ENCODE measurements at places on chromosomes 6 and 20.
A peak's percentile ranks its signal among the peaks of the same experiment; 100 is the strongest.

DNA sequence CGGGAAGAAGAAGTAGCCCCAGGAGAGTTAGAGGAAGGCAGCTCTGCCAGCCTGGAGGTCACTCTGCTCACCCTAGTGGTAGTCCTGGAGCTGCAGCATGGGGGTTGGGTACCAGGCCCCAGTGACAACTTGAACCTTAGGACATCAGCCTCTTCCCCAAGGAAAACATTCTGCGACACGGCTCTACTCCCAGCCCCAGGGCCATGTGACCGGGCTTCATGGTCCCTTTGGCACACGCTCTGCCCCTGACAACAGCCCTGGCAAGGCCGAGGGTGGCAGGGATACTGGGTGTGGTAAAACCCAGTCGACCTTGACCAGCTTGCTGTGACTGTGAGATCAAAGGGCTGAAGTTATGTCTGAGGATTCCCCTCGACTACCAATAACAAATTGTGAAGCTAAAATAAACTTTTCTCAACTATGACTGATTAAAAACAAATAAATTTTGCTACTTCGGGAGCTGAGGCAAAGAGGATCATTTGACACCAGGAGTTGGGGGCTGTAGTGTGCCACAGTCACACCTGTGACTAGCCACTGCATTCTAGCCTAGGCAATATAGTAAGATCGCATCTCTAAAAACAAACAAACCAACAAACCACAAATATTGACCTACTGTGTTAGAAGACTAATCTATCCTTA, 24.4 kb upstream of the ARID1B start:
- no peak for DNase-seq

- DNase-seq = no peak
Measured at GRCh38 chr20:48831718-48832404, 4.1 kb upstream of the PREX1 start.

- no peak for DNase-seq
Measured at GRCh38 chr6:35613762-35614161, 75.0 kb downstream of the FKBP5 start.

DNA sequence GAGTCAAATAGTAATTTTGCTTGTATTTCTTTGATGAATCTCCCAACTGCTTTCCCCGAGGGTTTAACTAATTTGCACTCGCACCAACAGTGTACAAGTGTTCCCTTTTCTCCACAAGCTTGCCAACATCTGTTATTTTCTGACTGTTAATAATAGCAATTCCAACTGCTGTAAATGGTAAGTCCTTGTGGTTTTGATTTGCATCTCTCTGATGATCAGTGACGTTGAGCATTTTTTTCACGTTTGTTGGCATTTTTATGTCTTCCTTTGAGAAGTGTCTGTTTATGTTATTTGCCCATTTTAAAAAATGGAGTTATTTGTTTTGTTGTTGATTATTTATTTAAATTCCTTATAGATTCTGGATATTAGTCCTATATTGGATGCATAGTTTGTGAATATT, 399.8 kb upstream of the MAN1A1 start:
- DNase-seq = no peak

GRCh38 chr20:5786930-5787795, 37.0 kb downstream of the SHLD1 start:
- no peak for DNase-seq

DNA sequence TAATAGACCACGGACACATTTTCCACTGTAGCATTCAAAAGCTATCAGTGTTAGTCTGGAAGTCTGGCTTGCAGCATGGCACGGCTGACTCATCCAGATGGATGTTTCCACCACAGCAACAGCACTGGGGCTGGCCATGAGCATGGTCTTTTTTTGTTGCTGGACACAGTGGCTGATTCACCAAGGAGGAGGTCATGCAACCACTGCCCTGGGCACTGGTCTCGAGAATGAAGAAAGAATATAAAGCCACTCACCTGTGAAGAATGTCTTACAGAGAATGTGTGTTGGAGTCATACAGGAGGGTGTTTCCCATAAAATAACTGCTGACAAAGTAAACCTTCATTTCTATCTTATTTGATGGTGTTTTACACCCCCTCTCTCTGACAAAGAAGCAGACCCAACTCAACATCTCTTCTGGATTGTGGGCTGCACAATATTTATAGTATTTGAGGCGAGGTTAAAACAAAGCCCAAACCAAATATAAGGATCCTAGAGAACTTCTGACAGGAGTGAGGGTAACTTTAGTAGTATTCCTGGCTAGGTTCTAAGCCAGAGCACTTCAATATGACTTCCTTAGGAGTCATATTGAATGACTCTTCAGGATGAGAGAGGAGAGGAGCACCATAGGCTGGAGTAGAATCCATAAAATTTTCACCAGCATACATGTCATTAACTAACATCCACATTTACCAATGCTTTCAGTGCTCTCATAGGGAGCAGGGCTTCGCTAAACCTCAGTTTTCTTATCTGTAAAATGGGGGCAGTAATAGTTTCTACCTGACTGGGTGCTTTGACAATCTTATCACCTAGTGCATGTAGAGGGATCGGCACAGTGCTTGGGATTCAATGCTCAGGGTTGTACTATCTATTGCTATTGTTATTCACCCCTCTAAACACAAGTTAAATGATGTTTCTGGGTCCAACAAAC, 121.4 kb downstream of the KIF13A start:
- no peak for DNase-seq

- peak; percentile 2 for DNase-seq
Measured at GRCh38 chr6:53956068-53956711, 155.1 kb upstream of the MLIP start.

GRCh38 chr20:49657118-49657901, 56.4 kb downstream of the B4GALT5 start:
- DNase-seq = no peak

DNA sequence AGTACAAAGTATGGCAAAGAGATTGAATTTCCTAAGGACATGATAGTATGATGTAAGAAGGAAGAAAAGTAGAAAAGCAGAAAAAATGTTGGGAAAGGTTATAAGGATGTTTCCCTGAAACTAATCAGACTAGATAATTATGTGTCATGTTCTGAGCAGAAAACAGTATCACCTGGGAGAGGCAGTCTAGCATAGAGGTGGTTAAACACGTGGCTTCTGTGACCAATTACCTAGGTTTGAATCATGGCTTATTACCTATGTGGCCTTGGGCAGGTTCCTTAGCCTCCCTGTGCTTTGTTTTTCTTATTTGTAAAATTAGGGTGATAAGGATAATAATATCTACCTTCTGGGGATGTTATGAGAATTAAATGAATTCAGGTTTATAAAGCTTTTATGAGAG, 38.0 kb downstream of the SCGN start:
- DNase-seq = no peak

GRCh38 chr6:144519426-144519825, 234.3 kb downstream of the UTRN start:
- DNase-seq = no peak

DNA sequence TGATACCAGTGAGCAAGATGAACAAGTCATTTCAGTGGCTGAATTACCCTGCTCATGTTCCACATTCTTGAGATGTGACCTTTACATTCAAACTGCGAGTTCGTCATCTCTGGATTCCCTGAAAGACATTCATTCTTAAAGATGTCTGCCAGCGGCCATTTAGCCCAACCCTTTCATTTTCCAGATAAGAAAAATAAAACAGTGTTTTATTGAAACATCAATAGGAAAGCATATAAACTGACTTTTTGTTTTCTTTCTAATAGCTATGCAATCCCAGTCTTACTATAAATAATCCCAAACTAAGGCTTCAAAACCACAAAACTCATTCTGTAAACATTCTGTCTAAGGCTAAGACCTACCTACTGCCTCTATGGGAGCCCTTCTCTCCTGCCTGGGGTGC, 134.0 kb downstream of the SAMD5 start:
- no peak for DNase-seq

DNA sequence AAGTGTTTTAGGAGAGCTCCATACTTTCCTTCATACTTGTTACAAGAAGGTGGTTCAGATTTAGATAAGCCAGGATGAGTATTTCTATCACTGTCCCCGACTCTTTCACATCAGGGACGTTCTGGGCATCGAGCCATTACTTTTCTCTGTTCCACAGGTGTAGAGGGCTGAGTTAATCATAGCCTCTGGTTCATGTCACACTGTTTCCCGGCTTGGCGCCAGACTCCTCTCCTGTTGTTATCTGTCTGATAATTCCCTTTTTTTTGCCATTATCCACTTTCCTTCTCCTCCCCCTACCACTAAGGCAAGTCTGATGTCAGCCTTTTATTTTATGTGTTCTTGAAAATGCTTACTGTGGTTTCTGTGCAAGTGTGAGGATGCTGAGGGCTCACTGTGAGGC, 593.4 kb downstream of the UTRN start:
- DNase-seq = no peak

DNA sequence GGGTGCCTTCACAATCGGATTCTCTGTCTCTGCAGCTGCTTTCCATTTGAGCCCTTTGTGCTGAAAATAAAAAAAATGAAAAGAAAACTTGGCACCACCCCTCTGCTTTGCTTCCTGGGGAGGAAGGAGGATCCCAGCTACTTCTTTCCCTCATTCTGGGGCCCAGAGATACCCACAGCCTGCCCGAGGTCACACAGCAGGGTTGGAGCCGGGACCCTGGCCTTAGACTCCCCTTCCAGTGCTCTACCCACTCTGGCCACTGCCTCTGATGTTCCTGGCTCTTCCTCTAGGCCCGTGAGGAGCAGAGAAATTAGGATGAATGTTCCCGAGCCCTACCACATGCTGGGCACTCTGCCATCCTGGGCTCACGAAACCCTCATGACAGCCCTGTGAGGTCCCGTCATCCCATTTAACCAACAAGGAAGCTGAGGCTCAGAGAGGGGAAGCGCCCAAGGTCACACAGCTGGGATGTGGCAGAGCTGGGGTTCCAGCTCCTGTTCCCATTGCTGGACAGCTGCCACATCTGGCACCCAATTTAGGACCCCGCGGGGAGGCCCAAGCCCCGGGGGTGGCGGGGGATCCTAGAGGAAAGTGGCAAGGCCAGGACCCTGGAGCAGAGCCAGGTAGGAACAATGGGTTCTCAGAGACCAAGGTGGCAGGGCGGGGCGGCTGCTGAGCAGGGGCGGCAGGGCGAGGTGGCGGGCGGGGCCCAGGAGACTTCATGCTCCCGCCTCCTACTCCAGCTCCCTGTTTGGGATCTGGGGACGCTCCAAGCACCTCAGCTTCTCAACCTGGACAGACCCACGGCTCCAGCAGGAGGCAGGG, 76.6 kb downstream of the CEBPB start:
- DNase-seq = no peak

- DNase-seq = no peak
Measured at GRCh38 chr20:38447931-38448675, 13.0 kb upstream of the SNHG17 start.

DNA sequence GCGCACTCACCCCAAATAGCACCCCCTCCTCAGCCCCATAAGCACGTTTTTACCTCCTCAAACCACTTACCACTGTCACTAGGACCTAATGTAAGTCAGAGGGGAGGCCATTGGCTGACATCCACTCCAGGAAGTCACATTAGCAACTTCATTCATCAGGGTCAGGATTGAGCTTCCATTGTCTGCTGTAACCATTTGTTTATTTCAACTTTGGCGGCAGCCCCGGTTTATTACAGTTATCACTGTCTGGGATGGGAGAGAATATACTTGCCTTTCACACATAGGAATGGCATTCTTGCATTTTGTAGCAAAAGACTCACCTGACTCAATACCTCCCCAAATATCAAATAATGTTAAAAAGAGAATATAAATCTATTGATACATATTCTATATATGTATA, 38.3 kb downstream of the MAFB start:
- DNase-seq = no peak

DNA sequence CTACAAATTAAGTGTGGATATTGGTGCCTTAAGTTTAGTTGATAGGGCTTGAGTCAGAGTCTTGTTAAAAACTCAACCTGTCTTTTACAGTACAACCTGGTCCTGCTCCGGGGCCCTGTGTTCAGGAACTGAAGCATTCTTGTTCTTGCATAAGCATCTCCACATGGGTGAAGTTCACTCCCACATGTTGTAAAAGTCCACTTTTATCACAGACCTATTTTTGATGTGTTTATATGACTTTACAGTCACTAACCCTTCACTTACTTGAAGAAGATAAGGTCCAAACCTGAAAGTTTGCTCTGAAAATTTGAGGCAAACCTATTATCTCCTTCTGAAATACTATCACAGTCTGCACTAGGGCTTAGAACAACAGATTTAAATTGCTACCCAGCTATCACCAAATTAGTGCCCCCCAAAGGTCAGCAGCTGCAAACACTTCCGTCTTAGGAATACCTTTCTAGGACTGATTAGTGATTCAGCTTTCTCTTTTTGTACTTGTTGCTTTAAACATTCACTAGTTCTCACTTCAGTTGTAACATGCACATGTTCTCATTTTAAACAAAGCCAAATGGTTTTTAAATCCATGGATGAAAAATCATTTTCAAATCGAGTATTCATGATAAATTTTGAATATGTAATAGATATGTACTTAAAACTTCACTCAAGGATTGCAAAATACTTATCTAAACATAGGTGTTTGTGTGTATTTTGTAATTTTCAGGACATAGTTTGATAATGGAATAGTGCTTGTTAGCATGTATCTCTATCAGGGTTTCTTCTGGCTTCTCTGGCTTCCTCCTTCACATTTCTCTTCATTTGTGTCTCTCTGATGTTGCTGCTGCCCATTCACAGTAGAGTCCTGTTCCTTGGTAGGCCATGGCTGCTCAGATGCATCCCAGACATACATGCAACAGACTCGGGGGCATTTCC, 469.8 kb upstream of the SOX4 start:
- no peak for DNase-seq

GRCh38 chr6:111800259-111800765, 72.9 kb downstream of the FYN start:
- DNase-seq = no peak

DNA sequence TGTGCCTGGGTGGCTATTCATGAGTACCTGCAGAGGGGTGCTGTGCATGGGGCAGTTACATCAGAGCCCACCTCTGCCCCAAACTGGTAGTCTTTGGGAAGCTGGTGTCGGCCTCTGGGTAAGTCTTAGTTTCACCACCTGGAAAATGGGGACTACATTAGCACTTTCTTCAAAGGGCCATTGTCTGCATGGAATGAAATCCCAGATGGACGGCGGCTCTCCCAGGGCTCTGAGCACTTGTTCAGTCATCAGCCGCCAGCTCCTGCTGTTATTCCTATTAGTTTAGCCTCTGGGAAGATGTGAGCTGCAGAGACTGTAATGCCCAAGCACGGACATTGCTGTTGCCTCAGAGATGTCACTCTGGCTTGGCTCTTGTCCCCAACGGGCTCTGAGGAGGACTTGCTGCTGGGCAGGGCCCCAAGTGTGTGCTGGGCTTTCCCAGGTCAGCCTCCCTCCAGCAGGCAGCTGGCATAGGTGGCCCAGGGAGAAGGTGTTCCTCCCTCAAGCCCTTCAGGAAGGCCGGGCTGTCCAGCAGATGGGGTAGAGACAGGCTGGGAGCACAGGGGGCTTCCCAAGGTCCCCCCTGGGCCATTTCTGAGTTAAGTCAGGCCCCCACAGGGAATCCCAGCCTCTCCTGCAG, 268.3 kb downstream of the TFAP2C start:
- DNase-seq = no peak

DNA sequence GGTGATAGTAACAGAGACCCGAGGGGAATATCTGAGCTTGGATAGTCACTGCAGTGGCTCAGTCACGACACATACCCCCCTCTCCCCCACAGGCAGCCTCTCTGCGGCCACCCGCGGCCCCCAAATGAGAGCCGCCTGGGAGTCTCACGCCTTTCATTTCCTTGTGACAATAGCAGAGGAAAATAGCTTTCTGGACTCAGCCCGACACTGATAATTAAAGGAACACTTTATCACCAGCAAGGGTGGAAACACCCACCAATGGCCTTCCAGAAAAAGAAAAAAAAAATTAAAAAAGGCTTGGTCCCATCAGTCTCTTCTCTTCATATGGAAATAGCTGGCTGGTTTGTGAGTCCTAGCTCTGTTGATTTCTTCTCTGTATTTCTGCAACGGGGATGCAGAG, 35.1 kb upstream of the KCNG1 start:
- DNase-seq = no peak
